ENCODE measurements at places on chromosomes 16 and 17.

- no peak for DNase-seq
Observed at GRCh38 chr16:65469116-65469515, 347.3 kb upstream of the CDH11 start.

GRCh38 chr16:12529582-12529981, 274.1 kb downstream of the CPPED1 start:
- no peak for DNase-seq

GRCh38 chr16:2432286-2432685, 3.0 kb downstream of the CCNF start:
- no peak for DNase-seq

GRCh38 chr17:19370493-19370960, 7.8 kb upstream of the MAPK7 start:
- peak; percentile 33 for DNase-seq

- DNase-seq: no peak
Observed at GRCh38 chr16:25568991-25569390, 122.8 kb upstream of the HS3ST4 start.

GRCh38 chr17:65191811-65192740, 54.9 kb downstream of the RGS9 start:
- no peak for DNase-seq

DNA sequence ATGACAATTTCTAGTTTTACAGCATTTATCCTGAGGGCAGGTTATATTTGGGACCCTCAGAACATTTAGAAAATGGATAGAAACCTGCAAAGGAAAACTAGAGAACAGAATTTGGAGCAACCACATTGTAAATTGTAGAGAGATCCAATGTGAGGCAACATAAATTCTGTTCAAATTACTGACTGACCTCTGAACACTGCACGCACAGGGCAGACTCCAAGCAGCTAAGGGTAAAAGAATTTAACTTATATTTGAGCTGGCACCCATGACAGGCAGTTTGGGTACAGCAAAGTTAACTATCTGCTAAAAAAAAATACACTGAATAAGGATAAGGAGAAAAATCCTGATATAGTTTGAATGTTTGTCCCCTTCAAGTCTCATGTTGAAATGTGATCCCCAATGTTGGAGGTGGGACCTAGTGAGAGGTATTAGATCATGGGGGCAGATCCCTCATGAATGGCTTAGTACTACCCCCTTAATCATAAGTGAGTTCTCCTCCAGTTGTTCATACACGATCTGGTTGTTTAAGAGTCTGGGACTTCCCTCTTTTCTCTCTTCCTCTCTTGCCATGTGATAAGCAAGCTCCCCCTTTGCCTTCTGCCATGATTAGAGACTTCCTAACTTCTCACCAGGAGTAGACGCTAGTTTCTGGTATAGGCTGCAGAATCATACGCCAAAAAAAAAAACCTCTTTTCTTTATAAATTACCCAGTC, 75.7 kb downstream of the FBXL20 start:
- DNase-seq: no peak

- no peak for DNase-seq
Observed at GRCh38 chr16:71201054-71201453, 29.5 kb downstream of the HYDIN start.

GRCh38 chr17:66337268-66337667, 34.9 kb downstream of the PRKCA start:
- no peak for DNase-seq

GRCh38 chr16:81585785-81586184, 141.2 kb downstream of the CMIP start:
- DNase-seq: peak; percentile 59

- DNase-seq: no peak
Observed at GRCh38 chr17:8146381-8147140, 5.6 kb downstream of the PER1 start.

DNA sequence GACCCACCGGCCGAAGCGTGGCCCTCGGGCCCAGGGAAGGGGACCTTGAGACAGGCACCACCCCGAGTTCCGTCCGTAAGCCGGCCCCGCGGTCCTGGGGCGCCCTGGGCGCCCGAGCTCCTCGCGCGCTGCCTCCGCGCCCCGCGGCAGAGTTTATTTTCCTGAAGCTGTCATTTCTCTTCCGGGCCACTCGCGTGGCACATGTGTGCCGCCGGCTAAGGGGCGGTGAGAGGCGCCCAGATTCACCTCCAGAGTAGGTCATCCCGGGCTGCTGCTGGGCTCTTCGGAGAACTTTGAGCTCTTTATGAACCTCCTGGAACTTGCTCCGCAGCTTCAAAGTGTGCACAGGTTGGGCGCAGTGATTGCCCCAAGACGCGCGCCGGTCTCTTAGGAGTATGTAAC, 489 bp downstream of the ZC3H18 start:
- no peak for DNase-seq

GRCh38 chr16:50861451-50861850, 119.6 kb downstream of the CYLD start:
- DNase-seq: no peak

GRCh38 chr16:968620-969019, 2.2 kb downstream of the LMF1 start:
- no peak for DNase-seq

- DNase-seq: no peak
Observed at GRCh38 chr16:26457882-26458281, 608.8 kb upstream of the C16orf82 start.

DNA sequence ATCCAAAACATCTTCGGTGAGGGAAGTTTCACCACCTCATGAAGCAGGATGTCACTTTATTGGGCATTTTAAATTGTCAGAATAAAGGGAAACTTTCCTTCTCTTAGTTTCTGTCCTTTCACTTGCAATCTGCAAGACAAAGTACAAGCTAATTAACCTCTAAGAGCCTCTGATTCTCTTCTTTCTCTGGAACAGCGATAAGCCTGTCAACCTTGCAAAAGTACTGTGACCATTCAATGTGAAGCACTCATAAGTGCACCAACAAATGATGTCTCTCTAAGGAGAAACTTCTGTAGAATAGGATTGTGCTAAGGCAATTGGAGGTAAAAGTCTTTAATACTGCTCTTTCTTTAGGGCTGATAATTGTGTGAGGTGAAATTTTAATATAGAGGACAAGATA, 1622.3 kb downstream of the CDH8 start:
- DNase-seq: no peak

DNA sequence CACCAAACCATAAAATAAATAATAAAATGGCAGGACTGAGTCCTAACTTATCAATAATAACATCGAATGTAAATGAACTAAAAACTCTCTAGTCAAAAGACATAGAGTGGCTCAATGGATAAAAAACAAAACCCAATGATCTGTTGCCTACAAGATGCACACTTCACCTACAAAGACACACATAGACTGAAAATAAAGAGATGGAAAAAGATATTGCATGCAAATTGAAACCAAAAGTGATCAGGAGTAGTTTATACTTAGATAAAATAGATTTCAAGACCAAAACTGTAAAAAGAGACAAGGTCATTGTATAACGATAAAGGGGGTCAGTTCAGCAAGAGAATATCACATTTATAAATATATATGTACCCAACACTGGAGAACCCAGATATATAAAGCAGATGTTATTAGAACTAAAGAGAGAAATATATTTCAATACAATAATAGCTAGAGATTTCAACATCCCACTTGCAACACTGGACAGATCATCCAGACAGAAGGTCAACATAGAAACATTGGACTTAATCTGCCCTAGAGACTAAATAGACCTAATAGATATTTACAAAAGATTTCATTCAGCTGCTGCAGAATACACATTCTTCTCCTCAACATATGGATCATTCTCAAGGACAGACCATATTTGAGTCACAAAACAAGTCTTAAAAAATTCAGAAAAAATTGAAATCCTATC, 29.8 kb downstream of the SLC47A2 start:
- DNase-seq: no peak

DNA sequence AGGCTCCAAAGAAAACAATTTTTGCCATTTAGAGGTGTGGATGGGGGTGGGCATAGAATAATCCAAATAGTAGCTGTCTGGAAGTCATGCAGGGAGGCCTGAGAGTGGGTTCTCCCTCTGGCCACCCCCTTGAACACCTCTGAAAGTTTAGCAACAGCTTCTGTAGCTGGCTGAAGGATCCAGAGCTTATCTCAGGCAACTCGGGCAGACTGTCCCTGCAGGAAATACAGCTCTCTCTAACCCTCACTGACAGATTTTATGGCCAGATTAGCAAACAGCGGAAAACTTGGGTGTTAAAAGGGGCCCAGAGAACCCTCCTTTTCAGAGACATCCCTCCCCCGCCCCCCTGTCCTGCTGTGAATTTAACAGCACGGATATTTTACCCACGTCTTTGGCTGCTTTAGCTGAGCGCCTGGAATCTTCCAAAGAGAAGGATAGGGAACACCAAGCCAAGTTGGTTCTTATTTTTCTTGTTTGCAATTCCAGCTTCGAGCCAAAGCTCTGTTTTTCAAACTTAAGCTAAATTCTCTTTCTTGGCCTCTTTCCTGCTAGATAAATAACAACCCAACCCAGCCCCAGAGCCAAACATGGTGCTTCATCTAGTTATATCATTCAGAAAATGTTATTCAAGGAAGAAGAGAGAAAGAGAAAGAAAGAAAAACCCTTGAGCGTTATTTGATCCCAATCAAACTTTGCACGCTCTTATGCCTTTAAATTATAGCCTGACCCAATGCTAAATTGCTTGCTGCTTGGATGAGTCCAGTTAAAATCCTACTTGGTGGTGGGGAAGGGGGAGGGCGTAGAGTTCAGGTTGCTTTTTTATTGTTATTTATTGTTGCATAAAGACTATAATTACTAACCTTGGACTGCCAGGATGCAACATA, 2.3 kb upstream of the HOXB2 start:
- DNase-seq: no peak

DNA sequence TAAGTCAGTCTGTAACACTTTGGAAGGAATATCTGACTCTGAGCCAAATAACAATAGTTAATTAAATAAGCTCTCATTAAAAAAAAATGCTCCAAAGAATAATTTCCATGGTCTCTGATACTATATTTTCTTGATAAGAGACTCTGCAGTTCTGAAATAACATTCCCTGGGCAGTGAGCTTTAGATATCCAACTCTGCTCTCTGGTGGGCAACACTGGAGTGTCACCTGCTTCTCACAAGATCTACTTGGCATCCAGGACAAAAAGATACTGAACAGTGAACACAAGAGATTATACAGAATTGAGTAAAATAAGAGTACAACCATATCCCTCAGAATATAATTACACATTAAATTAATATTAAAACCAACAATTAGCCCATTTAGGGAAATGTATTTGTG, 13.7 kb downstream of the BLMH start:
- peak; percentile 46 for DNase-seq

DNA sequence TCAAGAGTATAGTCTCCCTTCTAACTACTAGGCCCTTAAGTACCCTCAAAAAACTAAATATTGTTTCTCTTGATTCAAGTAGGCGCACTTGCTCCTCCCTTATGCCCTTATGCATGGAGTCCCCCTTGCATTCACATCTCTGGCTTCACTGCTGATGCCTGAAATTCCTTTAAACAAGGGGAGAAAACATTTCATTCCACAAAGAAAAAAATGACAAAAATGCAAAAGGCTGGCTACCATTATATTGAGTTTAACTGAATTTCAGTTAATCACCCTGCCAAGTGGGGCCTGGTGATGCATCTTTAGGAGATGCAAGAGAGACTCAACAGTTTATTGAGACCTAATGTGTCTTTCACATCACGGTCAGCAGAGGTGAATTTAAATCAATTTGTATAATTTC, 35.6 kb downstream of the CRLF3 start:
- no peak for DNase-seq

GRCh38 chr17:79104898-79105600, 30.4 kb downstream of the ENGASE start:
- no peak for DNase-seq

DNA sequence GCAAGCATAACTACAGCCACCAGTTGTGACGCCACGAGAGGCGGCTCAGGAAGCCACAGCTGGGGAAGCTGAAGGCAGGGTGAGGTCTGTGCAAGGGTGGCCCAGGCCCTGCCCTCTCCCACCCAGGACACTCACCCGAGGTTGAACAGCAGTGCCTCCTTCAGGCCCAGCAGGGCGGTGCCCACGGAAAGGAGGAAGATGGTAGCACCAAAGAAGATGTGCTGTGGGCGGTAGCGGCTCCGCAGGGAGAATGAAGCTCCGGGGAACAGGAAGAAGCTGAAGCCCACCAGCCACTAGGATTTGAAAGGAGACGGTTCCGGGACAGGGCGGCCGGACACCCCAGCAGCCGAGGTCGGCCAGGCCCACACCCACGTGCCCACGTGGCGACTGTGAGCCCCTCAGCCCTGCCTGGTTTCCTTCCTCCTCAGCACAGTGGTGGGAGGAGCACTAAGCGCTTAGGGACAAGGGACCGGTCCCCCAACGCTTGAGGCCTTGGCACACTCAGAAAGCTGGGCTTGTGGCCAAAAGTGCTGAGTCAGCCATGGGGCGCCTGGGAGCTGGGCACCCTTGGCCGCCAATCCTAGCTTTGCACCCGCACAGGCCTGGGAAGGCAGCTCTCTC, 11.0 kb downstream of the CYB561 start:
- no peak for DNase-seq

GRCh38 chr16:14455573-14455972, 174.5 kb downstream of the PARN start:
- DNase-seq: peak; percentile 40

GRCh38 chr16:89764711-89765201, 43.4 kb downstream of the ZNF276 start:
- DNase-seq: no peak

DNA sequence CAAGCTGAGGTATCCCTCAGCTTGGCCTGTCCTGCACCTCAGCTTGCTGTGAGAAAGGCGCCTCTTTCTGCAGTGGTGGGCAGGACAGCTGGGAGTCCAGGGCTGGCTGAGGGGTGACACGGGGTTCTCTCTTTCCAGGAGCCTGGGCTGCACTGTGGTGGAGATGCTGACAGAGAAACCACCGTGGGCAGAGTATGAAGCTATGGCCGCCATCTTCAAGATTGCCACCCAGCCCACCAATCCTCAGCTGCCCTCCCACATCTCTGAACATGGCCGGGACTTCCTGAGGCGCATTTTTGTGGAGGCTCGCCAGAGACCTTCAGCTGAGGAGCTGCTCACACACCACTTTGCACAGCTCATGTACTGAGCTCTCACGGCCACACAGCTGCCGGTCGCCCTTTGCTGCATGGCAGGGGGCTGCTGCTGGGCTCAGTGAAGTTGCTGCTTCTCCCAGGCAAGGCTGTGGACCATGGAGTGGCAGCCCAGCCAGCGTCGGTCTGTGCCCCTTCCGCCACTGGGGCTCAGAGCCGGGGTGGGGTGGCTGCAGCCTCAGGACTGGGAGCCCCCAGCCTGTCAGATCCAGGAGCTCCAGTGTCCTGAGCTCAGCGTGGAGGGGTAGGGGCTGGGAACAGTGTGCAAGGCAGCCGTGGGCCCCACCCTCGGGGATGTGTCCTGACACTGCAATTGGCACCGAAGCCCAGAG, 6.4 kb downstream of the LIMD2 start:
- DNase-seq: no peak

- DNase-seq: no peak
Observed at GRCh38 chr17:7549401-7550055, 670 bp downstream of the TNFSF12 start.

All from Caco-2 (cell line).